ENCODE measurements at places on chromosomes 4 and X.

- DNase-seq, result no peak
Measured at GRCh38 chr4:17103231-17103630, 204.8 kb upstream of the LDB2 start.

GRCh38 chr4:7424553-7425111 is 10.1 kb downstream of the PSAPL1 start:
- DNase-seq, result no peak

DNA sequence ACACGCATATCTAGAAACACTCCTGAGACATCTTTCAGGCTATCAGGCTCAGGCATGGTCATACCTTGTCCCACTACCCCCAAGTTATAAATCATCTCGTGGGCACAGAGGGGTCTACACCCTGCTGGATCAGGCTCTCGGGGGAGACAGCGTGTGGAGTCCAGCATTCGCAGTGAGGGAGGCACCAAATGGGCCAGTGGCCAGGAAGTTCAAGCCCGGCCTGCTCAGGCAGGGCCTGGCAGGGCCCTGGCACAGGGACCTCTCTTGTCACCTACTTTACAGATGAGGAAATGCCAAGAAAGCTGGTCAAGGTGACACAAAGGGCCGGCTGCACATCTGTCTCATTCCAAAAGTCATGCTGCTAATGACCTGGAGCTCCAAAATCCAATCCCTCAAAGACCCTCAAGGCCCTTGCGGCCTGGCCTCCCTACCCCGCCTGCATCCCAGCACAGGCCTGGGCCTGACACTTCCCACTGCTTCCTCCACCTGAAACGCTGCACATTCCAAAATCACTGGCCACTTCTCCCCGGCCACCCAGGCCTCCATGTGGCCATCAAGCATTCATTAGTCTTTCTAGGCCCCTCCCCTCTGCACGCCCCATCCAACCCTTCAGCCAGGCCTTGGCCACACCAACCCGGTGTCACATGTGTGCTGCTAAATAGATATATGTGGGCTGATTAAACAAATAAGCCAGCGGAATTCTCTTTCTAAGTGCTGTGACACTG is 35.6 kb downstream of the ACOX3 start:
- DNase-seq, result no peak

DNA sequence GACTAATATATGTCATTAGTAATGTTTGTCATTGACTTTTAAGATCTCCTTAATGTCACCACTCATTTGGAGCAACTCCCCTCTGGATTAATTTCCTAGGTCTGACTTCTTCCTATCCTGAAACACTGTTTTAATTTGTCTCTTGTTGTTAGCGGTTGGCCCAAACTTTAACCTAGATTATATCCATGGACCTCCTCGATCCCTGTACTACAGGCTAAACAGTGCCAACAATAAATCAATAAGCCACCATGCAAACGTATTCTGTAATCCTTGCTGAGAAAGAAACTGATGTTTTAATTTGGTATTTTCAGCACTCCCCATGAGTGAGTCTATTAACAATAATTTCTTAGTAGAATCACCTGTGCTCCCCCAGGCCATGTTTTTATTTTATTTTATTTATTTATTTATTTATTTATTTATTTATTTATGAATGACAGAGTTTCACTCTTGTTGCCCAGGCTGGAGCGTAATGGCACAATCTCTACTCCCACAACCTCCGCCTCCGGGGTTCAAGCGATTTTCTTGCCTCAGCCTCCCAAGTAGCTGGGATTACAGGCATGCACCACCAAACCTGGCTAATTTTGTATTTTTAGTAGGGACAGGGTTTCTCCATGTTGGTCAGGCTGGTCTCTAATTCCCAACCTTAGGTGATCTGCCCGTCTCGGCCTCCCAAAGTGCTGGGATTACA is 204.1 kb downstream of the IL15 start:
- DNase-seq, result no peak

- DNase-seq, result no peak
Measured at GRCh38 chrX:20197641-20198210, 56.1 kb upstream of the EIF1AX start.

DNA sequence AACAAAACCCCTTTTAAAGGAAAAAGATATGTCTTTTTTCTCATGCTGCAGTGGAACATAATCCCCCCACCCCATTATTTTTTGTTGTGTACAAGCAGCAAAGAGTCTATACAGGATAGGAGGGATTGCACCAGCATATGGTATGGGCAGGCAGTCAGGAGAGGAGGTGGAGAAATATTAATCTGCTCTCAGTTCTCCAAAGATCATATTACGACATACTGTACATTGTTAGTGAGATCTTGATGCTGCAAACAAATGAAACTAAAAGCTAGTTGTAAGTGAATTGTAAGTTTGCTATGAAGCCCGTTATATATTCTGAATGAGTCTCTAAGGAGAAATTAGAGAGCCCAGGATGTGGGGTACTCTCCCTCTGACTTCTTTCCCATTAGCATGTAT is 75.3 kb downstream of the RAPGEF2 start:
- no peak for DNase-seq

DNA sequence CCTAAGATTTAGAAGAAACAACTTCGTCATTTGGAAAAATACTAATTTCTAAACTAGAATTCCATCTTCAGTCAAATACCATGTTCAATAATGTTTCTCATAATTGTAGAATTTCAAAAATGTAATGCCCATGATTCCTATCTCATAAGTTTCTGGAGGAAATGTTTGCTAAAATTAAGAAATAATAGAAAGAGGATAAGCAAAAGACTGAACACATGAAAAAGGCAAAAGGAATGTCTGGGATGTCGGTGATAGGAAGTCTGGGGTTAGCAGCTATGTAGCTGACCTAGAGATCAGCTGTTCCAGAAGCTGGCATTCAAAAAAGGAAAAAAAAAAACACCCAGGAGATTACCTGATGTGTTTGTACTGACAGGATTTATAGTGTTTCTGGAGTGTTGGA is 18.9 kb upstream of the PCDH10 start:
- no peak for DNase-seq

GRCh38 chr4:152117933-152118507 is 357.2 kb upstream of the GATB start:
- no peak for DNase-seq

DNA sequence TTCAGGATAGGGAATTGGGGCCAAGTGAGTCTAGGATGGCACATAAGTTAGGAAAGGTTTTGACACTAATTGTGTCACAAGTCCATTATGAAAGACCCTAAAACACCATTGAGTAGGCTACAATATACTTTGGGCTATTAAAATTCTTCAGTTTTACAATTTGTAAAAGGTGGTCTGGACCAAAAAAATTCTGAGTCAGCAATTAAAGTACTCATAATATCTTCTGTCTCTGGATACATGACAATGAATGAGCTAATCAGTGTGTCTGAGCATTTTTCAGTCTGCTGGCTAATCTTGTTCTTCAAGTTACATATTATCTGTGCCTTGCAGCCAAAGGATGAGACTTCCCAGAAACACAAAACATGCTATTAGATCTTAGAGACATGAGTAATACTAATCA is 14.3 kb downstream of the ARMCX1 start:
- no peak for DNase-seq

DNA sequence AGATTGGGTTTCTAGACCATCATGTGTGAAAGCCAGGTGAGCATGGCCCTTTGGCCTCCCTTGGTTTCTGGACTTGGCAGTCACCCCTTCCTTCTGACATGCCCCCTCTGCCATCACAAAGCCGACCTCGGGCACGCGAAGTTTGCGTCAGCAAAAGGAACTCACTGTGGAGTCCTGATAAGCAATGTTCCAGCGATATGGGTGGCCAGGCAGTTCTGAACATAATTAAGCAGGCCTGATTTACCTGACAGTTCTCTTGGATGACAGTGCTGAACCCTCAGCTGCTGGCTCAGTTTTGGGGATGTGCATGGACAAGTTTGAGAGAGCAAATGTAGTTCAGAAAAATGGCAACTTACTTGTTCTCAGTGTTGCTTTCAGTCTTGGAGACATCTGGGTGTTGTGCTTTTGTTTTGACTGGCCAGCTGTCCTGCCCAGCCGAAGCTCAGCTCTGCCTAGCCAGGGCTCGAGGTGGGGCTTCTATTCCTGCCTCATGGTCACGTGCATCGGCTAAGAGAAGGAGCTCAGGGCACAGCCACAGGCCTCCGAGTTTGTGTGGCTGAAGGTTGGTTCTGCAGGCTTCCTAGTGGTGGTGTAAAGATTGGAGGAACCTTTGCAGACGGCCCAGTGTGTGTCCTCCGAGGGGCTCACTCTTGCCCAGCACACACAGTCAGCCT is 78.3 kb downstream of the CLDN34 start:
- DNase-seq, result no peak

- no peak for DNase-seq
Measured at GRCh38 chr4:106022454-106022853, 127.2 kb downstream of the NPNT start.

GRCh38 chr4:12911750-12912358 is 572.3 kb downstream of the RAB28 start:
- no peak for DNase-seq

DNA sequence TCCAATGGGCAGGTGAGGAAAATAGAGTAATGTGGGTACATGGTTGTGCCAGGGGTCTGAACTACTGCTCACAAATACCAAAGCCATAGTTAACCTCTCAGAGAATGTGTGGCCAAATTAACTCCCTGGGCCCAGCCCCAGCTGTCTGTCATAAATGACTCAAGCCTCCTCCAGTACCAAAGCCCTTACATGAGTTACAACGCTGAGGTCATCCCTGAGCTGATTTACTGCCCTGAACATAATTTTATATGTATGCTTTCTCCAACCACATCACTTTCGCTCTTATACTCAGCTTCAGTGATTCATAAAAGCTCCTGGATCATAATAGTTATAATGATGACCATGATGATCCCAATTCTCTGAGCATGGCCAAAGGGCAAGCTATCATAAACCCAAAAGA is 283.9 kb downstream of the NKX6-1 start:
- DNase-seq, result no peak

DNA sequence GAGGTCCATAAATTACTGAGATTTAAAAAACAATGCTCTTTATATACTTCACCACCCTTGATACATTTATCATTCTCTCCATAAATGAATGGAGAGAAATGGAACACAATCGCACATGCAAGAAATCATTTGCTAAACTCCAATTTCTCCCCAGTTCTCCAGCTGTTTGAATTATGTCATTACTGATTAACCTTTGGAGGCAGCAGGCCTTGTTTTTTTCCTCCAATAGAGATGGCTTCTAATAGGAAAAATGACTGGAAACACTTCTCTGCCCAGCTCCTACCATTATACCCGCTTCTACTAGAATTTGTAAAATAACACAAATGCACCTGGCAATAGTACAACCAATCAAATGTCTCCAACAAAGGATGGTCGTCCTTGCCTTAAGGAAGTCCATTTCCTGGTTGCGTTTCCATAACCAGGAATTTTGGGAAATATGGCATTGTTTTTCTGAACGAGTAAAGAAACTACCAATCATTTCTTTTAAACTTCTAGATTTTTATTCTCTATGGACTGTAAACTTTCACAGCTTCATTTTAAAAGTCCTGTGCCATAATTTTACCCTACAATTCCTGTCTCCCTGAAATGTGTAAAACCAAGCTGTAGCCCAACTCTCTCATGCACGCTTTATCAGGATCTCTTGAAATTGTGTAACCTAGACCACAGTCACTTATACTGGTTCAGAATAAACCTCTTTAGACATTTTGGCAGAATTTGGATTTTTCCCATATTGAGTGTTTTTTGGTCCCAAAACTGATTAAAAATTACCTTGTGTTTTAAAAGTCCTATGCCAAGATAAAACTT is 60.1 kb downstream of the APBB2 start:
- no peak for DNase-seq

DNA sequence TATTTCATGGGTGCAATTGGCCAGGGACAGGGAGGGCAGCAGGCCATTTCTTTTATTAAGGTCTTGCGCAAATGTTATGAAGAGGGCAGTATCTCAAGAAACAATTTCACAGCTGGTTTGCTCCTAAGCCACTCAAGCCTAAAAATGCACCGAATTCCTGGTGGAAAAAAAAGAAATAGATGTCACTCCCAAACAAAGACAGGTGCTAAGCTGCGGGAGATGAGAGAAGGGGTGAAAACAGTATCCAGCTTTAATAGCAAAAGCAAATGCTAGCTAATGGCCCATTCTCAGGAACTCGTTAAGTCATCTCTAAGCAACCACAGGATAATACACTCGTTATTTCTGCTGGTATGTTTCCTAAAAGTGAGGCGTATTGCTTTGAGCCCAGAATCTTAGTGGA is 116.4 kb downstream of the ARX start:
- DNase-seq, result no peak

- no peak for DNase-seq
Measured at GRCh38 chrX:38968344-38969216, 167.3 kb downstream of the MID1IP1 start.

DNA sequence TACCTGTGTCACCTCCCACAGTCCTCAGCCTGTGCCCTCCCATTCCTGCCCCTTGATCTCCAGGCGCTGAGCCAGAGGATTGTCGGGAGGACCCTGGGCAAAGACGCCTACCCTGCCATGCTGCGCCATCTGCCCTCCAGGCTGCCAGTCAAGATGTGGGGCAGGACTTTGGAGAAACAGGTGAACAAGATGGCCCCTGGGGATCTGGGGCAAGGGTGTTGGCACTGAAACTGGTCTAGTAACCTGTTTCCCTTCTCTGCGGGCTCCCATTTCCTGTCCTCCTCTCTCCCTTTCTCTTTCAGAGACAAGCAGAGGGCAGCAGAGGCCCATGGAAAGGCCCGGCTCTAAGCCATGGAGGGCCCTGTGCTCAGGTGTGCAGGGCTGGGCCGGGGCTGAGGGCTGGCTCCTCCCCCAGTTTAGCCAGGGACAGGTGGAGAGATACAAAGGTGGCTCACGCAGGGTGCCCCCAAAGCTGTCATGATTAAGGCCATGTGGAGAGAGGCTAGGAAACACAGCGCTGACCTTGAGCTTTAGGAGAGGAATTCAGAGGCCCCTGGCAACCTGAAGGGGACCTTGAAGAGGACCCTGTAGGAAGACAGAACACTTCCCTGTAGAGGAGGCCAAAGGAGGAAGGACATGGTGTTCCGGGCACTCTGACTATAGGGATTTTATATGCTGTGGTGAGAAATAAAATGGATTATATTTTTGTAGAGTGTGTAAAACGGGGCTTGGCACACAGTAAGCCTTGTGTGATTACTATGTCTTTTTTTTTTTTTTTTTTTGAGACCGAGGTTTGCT is at the start of gene GLOD5:
GLOD5 (plus strand) TSS at position 74 of the 798 bp plus-strand sequence; CDS start at position 118, 44 bp downstream.
- peak; percentile 40 for DNase-seq

DNA sequence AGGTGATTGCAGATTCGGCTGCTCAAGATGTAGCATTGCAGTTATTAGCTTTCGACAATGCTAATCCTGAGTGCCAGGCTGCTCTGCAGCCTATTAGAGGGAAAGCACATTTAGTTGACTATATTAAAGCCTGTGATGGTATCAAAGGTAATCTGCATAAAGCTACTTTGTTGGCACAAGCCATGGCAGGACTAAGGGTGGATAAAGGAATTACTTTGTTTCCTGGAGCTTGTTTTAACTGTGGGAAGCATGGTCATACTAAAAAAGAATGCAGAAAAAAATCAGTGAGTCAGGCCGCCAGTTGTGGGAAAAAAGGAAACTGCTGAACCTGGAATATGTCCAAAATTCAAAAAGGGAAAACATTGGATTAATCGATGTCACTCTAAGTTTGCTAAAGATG is 154.9 kb upstream of the TECRL start:
- no peak for DNase-seq

GRCh38 chrX:51496501-51497291 is at the start of gene NUDT11:
TSS of gene NUDT11 (minus strand) at chrX:51496592. CDS start at chrX:51496444, 148 bp downstream.
- peak; percentile 47 for DNase-seq
